ENCODE measurements at places on chromosomes 5 and 9.

- DNase-seq, result no peak
Observed at GRCh38 chr5:1975898-1976765, 93.4 kb upstream of the IRX4 start.

DNA sequence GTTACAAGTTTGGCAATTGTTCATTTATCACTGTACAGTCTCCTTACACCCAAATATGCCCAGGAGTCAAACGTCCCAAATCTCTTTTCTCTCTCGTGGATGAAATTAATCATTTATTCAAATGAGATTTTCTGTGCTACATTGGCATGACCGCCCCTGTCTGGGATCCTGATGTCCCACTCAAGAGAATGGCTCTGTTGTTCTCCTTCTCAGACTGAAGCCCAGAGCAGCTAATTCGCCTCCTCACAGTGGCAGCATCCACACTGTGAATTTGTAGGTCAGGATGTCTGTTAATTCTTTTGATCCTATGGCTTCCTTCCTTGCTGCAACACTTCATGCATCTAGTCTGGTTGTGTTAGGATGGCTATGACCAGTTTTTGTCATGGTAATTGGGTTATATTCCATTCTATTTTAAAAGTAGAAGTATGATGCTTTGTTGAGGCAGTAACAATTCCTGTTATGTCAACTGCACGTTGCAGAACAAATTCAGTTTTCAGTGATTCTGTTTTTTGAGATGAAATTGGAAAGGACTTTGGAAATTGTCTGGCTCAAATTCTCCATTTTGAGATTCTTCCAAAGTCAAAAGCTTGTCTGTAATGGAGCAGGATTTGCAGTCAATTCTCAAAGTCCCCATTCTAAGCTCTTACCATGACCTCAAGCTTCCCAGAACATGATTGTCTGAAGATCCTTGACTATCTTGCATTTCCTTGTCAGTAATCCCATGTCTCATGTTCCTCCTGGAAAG is 141.5 kb upstream of the GAS1 start:
- DNase-seq, result no peak

GRCh38 chr5:83323557-83324180 is 147.9 kb upstream of the VCAN start:
- DNase-seq, result no peak

GRCh38 chr5:56632939-56633338 is 182.4 kb upstream of the MAP3K1 start:
- no peak for DNase-seq

GRCh38 chr9:85344901-85345300 is 396.9 kb downstream of the AGTPBP1 start:
- DNase-seq, result no peak

DNA sequence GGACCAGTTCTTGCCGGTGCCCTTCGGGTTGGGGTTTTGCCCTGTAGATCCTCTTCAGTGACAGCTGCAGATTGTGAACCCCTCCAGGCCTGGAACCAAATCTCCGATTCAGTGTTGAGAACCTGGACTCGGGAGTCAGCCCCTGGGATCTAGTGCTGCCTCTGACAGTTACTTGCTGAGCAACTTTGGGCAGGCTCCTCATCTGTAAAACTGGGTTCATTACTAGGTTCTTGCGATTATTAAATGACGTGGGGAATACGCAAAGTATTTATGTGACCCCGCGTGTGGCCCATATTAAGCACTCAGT is 600 bp downstream of the ERCC6L2 start:
- no peak for DNase-seq

GRCh38 chr5:72407541-72407940 is 87.4 kb downstream of the PTCD2 start:
- no peak for DNase-seq

- no peak for DNase-seq
Observed at GRCh38 chr5:103465891-103466290, 96.7 kb downstream of the NUDT12 start.
